ENCODE measurements at places on chromosomes 1 and 21.

- DNase-seq, result peak; percentile 56
Observed at GRCh38 chr1:92291372-92291999, 7.3 kb downstream of the GLMN start.

DNA sequence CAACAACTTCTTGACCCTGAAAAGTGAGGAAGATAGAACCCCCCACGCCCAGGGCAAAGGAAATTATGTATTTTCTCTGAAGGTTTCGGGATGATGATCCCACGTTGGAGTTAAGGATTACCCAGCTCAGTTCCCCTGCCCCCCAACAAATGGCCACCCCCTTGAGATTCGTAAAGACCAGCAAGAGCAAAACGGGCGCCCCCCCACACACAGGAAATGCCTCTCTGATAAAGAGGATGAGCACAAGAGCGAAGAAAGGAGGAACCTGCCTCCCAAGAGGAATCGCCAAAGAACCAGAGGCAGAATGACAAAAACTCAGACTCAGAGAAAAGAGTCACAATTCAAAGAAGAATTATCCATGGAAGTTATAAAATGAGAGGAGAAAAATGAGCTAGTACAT is 576.9 kb downstream of the MATN1 start:
- no peak for DNase-seq

- peak; percentile 82 for DNase-seq
Observed at GRCh38 chr1:27538793-27539192, 48.8 kb upstream of the WASF2 start.

GRCh38 chr1:32984455-32985171 is 20.0 kb upstream of the RNF19B start:
- DNase-seq, result peak; percentile 74

DNA sequence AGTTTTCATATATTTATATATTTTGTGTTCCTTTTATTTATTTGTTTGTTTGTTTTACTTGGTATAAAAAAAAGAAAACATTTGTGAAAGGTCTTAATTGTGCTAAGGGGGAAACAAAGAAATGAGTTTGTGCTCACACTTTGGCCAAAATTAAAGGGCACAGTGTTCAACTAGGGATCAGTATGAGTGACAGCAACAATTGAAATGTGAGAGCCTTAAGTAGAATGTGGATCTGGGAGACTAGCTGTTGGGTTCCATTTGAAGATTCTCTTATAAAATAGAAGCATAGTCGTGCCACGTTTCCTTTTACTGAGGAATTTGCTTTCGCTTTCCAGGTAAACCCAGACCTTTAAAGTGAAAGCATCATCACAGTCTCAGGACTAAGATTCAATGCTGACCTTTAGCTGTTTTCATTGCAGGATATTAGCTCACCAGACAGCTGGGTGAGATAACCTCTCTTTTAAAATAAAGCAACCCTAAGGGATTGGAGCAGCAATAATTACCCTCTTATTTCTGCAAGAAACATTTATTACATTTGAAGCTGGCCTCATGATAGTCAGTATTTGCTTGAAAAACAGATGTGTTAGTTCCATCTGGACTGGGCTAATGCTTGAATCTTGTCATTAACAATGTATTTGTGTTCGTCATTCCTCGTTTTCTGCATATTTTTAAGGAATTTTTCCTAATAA is 37.1 kb upstream of the CD55 start:
- DNase-seq, result no peak

- no peak for DNase-seq
Observed at GRCh38 chr1:29236712-29237128, 398 bp downstream of the PTPRU start.

DNA sequence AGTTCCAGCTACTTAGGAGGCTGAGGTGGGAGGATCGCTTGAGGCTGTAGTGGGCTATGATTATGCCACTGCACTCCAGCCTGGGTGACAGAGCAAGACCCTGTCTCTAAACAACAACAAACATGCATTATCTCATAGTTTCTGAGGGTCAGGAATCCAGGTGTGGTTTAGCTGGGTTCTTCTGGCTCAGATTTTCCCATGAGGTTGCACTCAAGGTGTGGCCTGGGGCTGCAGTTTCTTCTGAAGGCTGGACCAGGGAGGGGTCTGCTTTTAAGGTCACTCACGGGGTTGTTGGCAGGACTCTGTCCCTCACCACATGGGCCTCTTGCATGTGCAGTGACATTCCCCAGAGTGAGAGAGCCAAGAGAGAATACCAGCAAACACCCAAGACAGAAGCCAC is 77.0 kb downstream of the EPHB2 start:
- DNase-seq, result no peak

- peak; percentile 25 for DNase-seq
Observed at GRCh38 chr1:28329395-28330153, 734 bp downstream of the MED18 start.

DNA sequence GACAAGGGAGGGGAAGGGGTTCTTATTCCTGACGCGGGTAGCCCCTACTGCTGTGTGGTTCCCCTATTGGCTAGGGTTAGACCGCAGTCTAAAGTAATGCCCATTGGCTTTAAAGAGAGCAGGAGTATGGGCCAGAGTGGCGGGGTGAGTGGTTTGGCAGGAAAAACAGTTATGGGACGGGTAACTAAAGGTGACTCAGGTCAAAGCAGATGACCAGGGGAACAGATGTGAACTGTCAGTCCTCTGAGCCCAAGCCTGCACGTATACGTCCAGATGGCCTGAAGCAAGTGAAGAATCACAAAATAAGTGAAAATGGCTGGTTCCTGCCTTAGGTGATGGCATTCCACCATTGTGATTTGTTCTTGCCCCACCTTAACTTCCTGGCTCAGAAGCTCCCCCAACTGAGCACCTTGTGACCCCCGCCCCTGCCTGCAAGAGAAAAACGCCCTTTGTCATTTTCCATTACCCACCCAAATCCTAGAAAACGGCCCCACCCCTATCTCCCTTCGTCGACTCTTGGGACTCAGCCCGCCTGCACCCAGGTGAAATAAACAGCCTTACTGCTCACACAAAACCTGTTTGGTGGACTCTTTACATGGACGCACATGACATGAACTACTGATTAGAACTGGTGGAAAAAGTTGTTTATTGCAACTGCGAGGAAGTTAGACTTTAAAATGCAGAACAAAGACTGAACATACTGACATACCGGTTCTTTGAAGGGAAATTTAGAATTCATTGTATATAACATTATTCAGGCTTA is 758 bp upstream of the ATAD3B start:
- DNase-seq, result no peak

DNA sequence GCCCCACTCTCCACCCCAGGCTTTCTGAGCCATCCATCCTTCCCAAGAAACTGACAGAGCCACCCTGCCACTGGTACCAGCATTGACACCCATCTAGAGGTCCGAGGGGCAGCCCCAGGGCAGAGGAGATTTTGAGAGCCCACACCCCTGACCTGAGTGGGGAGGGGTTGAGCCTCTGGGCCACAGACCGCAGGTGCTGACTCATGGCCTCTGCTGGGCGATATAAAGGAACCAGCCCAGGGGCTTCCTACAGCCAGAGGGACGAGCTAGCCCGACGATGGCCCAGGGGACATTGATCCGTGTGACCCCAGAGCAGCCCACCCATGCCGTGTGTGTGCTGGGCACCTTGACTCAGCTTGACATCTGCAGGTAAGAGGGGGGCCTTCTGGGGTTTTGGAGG is at the start of gene PADI4:
TSS of gene PADI4 (plus strand) at position 252 of the 400 bp plus-strand sequence. CDS start at position 278, 26 bp downstream.
- DNase-seq, result no peak

GRCh38 chr1:10082785-10083479 is 50.2 kb downstream of the UBE4B start:
- DNase-seq, result peak; percentile 88

GRCh38 chr1:226302731-226303130 is 6.2 kb downstream of the LIN9 start:
- no peak for DNase-seq

DNA sequence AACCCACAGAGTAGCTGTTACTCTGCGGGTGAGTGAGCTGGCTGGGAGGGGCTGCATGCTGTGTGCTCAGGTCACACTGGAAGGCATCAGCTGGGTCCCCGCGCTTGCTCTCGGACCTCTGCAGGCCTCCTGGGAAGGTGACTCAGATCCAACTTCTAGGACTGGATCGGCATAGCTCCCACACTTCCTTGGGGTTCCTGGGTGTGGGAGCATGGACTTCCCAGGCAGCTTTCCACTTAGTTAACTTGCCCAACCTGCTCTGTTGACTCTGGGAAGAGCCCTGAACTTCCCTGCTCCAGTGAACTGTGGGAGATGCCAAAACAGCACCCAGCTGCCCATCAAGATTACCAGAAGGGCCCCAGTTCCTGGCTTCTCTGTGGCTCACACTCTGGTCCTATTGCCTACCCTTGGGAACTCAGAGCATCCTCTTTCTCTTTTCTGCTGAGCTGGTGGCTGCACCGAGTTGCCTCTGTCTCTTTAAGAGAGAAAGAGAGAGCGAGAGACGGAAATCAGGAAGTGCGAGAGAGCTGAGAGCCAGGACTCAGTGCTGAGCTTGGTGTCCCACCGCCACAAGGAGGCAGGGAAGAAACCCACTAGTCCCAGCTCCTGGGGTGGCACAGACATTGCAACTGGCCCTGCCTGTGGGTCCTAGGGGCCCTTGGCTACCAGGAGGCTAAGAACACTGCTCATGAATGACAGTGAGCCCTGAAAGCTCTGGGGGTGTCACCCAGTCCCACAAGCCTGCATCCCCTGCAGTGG is at the start of gene IKBKE:
TSS of gene IKBKE (plus strand) at position 544 of the 759 bp plus-strand sequence. CDS start 2,752 bp downstream, outside the sequence.
- peak; percentile 70 for DNase-seq

DNA sequence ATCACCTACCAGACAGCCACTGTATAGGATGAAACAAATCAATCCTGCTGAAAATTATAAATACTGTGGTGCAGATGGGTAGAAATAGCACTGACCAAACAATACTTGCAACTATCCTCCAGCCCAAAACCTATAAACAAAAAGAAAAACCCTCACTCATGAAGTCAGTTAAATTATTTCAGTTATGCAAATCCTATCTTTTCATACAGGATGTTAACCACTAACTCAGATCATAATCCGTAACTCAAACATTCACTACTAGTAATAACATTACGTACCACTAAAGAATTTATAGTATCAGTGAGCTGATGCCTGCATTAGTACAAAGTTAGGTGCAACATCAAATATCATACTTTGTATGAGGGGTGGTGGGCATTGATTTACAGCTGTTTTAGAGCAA is 2.6 kb downstream of the NDC1 start:
- peak; percentile 41 for DNase-seq

- peak; percentile 91 for DNase-seq
Observed at GRCh38 chr1:153805042-153805745, 30.0 kb downstream of the SLC27A3 start.

All from HFFc6 (cell line).